Right renal cortex interstitium (tissue), 3 donors: ENCODE measurements at places on chromosomes 4 and X.

DNA sequence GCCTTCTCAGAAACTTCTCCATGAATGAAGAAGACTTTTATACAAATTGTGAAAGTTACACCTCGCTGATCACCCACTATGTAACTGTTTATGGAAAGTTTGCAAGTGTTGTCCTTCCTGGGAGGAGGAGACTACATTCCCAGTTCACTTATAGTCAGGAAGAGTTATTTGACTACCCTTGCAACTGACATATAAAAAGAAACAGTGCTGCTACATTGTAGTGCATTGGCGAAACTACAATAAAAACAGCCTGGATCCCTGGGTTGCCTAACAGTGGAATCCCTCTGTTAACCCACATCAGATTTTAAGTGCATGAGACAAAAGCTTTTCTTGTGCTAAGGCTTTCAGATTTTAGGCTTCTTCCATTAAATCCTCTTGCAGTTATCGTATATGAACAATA, 30.4 kb downstream of the MAGEB10 start:
- DNase-seq = no peak

- DNase-seq = no peak
Measured at GRCh38 chr4:1055721-1056590, 44.5 kb downstream of the FGFRL1 start.

GRCh38 chr4:185726931-185727330, 85.1 kb downstream of the SORBS2 start:
- DNase-seq = no peak

GRCh38 chr4:17134565-17134964, 236.1 kb upstream of the LDB2 start:
- no peak for DNase-seq

GRCh38 chr4:31360786-31361185, 640.6 kb downstream of the PCDH7 start:
- no peak for DNase-seq
